Caco-2 (cell line): ENCODE measurements at places on chromosomes 11 and 22.

GRCh38 chr11:75481922-75482606, 43.7 kb downstream of the GDPD5 start:
- DNase-seq: no peak

DNA sequence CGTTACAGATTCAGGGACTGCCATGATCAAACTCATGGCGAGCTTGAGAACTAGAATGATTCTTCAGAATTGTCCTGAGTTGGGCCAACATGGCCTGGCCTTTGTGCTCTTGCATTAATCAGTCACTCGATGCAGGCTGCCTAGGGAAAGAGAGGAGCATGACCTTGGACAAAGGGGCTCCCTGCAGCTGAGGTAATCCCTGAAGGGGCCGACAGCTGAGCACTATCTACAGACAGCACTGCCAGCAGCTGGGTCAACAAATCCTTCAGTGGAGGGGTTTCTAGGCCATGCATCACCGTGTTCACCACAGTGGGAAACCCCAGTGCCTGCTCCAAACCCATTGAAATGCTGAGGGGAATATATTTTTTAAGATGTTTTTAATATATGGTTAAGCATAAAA, 159.5 kb upstream of the POU2AF2 start:
- no peak for DNase-seq

- no peak for DNase-seq
These were observed 362.7 kb upstream of the DDI1 start for GRCh38 chr11:103673773-103674172.

DNA sequence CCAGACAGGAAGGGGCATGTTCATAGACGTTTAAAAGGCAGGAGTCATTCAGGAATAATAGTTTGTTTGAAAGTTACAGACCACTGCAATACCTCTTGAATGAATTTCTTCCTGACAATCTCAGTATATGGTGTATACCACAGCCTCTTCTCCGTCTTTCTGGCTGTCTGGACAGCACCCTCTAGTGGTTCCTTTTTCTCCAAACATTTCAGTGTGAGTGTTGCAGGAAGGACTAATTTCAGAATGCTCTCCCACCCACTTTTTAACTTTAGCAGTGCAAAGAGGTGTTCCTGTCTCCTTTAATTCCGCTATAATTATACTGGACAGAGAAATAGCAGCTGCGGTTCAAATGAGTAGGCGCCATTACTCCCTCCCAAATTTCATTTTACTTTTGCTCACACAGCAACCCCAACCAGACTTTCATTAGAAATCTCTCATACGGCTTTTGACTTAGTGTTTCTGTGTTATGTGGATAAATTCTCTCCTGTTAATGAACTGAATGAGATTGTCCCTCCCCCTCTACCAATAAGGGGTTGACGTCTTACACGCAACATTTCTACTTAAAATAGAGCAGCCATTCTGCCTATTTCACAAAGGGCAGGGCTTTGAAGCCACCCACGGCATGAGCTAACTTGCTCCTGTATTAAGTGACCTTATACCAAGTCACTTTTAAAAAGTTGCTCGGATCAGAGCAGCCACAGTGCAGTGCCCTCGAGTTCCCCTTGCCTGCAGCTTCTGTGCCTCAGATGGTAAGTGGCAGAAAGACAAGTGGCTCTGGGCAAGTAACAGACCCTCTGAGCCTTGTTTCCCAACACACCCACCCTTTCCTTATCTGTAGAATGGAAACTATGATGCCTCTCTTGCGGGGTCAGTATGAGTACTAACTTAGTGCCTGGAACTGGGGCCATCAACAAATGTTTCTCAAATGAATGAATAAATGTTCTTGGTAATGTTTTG, 368.6 kb downstream of the OPCML start:
- peak; percentile 69 for DNase-seq
